Pancreas (tissue), 10 donors: ENCODE measurements at places on chromosomes 4 and X. TPM values are rescaled to one million over a fixed set of nuclear protein-coding genes. Genes with fewer than 3 reads are reported as not detected.

GRCh38 chr4:46648088-46648744, 258.3 kb upstream of the GABRA2 start:
- no peak for DNase-seq

- no peak for DNase-seq
Measured at GRCh38 chr4:123031664-123032063, 109.3 kb upstream of the NUDT6 start.

DNA sequence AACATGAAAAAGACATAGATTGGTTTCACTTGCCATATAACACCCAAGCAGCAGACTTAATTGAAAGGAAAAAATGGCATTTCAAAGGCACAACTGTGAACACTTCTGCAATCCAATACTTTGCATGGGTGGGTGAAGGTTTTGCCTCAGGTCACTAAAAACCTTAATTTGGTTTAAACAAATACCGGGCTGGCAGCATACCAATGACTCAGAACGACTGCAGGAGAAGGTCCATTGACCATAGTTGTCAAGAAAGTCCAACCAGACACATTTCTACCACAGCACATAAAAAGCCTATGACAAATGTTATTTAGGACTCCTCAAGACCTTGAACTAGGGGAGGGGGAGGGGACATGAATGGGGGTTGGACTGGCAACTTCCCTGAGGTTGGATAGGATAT, 183.6 kb upstream of the TRPC5 start:
- no peak for DNase-seq

GRCh38 chrX:80511969-80512760, 91.9 kb downstream of the TENT5D start:
- no peak for DNase-seq

DNA sequence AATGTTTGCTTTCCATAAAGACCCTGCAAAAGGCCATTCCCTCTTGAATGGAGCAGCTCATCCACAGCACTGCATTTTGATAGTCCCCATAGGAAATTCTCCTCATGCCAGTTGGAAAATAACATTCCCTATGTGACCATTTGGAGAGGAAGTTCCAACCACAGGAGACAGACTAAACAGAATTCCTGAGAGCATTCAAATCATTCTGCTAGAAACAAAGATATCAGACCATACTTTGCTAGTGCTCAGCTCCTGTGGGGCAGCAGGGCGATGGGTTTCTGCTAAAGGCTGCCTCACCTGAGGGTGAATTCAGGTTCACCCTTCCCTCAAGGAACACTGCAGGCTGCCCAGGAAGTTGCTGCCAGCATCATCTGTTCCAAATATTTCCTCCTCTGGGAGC, 58.8 kb downstream of the LNX1 start:
- DNase-seq, result no peak

DNA sequence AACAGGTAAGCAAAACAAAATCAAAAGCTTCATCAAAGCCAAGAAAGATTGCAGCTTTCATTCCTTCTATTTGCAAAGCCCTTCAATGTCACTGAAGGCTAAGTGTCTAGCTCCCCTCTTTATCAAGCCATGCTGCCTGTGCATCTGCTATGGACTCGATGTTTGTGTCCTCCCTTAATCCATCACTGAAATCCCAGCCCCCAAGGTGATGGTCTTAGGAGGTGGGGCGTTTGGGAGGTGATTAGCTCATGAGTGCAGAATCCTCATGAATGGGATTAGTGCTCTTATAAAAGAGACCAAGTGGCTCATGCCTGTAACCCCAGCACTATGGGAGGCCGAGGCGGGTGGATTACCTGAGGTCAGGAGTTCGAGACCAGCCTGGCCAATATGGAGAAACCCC, 6.9 kb upstream of the TRIM2 start:
- DNase-seq, result no peak

- DNase-seq, result no peak
Measured at GRCh38 chr4:158535130-158535614, 13.5 kb downstream of the RXFP1 start.

CLNK gene
- total RNA-seq, result not detected
